Effector CD4-positive, alpha-beta T cell (primary cell): ENCODE measurements at places on chromosomes 2 and 18.

DNA sequence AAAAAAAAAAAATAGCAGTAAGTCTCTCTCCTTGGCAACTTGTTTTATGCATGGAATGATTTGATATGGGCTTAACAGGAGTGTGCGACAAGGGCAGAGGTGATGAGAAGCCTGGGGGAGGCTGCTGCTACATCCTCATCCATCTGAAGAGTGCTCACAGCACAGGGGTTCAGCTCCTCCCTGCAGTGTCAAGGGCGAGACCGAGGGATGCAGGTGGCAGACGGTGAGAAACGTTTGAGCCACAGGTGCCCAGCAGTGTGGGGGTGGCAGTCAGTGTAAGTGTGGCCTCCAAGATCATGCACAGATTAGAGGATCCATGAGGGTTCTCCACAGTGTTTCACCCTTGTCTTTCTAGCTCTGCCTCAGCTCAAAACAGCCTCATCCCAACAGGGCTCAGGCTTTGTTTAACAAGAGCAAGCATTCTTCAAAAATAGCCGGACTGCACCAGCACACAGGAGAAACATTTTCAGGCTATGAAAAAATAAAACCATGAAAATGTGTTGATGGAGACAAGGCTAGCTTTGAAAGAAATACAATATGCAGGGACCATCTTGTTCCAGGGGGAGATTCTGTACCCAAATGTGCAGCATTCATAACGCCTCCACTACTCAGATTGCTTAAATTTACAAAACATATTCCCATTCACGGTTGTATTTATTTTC is 324.5 kb upstream of the MYT1L start:
- no peak for DNase-seq

DNA sequence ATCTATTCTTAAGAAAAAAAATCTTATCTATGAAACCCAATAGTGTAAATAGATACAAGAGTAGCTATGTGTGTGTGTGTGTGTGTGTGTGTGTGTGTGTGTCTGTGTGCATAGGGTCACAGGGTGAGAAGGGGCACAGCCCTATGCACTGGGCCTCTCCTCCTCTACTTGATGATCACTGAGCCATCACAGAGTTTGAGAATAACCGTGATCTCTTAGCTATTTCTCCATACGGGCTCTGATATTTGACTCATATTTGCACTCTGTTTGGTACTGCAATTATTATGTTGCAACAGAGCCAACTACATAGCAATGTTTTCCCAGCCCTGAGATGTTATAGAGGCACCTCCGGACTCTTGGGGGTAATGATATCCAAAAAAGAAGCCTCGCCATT is 28.8 kb upstream of the SLC40A1 start:
- no peak for DNase-seq

DNA sequence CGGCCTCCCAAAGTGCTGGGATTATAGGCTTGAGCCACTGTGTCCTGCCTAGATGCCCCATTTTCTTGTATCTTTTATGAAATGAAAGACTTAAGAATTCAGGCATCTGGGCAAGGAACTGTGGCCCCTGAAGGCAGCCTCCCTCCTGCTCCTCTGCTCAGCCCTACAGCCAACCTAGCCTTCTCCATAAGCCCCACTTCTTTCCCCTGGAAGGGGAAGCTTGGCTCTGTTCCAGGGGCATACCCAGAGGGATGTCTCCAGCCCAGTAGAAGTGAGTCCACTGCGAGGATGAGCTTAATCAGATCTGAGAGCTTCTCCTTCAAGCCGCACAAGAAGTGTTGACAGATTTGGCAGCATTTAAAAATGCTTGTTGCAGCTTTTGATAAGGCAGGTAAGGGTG is 39.7 kb downstream of the RHOB start:
- no peak for DNase-seq

- no peak for DNase-seq
These were observed 18.3 kb downstream of the RAB12 start for GRCh38 chr18:8627540-8627939.

DNA sequence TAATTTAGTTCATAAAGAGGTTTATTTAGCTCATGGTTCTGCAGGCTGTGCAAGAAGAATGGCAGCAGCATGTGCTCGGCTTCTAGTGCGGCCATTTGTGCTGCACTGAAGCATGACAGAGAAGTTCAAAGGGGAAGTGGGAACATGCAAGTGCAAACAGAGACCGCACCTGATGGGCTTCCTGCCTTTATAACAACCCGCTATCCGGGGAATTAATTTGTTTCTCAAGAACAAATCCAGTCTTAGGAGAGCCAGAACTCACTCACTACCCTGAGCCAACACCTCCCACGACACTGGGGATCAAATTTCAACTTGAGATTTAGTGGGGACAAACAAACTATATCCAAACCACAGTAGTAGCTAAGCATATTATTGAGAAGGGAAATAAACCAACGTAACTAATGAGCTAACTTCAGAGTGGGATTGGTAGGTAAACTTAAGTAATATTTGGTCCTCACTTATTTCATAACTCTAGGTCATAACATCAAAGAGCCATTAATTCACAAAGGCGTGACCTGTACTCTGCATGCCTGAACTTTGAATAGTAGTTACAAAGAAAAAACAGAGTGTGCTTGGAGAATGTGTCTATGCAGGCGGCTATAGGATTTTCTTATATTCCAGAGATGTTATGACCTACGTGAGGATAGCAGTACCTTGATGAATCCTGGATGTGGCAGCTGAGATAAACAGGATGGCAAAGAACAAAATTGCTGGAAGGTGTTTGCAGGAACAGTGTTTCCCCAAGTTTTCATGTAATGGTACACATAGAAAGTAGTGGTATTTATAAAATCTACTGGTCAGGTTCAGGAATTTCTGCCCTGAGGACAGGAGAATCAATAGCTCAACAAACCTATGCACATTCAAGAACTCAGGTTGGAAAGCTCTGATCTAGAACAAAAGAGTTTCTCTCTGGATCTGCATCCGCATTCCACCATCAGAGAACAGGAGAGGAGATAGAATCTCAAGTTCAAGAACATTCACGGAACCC is 845.9 kb upstream of the ID2 start:
- DNase-seq: no peak

DNA sequence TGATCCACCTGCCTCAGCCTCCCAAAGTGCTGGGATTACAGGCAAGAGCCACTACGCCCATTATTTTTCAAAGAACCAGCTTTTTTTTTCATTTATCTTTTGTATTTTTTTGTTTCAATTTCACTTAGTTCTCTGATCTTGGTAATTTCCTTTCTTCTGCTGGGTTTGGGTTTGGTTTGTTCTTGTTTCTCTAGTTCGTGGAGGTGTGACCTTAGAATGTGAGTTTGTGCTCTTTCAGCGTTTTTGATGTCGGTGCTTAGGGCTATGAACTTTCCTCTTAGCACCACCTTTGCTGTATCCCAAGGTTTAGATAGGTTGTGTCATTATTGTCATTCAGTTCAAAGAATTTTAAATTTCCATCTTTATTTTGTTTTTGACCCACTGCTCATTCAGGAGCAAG is 86.7 kb upstream of the MSTN start:
- no peak for DNase-seq

GRCh38 chr2:32246911-32247310 is 17.8 kb downstream of the NLRC4 start:
- DNase-seq: no peak

- no peak for DNase-seq
These were observed 13.6 kb upstream of the RAB10 start for GRCh38 chr2:26020231-26020640.

- no peak for DNase-seq
These were observed 7.1 kb downstream of the WDR54 start for GRCh38 chr2:74428675-74429074.

DNA sequence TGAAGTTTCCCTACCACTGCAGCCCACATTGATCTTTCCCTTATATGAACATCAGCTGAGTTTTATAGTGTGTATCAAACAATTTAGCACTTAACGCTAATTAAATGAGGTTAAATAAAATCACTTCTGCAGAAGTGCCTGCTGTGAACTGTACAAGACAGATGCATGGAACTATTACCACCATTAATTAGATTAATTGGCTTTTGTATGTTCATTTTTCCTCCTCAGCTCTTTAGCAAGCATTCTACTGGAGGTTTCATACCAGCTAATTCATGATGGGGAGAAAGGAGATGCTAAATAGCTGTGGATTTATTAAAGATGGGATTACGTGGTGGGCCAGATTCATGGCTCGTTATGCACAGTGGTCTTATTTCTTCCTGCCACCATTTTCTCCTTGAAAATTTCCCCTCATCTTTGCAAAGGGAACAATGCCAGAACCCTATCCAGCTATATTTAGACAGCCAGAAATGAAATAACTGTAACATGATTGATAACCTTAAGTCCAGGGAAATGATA is 96.7 kb downstream of the CNTNAP5 start:
- no peak for DNase-seq

DNA sequence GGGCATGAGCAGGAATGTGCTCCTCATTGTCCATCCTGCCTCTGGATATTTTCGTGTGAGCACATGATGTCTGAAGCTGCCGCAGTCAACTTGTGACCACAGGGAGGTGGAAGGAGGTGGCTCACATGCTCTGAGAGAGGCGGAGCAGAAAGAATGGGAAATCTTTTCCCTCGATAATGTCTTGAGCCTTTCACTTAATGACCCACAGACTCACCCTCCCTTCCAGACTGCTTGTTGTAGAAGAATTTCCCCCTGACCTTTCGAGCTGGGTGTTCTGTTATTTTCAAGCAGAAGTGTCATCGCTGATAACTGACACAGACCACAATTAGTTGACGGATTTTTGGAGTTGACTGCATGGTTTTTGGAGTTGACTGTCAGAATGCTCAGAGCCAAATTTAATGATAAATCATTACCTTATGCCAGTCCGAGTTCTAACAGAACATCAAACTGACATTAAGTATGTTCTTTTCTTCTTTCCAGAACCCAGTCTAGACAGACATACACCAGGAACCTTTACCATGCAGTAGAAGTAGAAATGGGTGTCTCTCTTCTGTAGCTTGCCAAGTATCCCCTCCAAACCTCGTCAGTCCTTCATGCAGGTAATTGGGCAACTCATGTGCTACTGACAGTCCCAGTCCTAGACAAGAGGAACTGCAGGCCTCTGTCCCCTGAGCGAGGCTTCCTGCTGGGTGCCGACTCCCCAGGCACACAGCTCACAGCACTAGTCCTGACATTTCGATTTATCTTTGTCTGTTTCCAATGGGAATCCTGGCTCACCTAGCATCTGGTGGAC is 29.4 kb upstream of the RTTN start:
- no peak for DNase-seq

GRCh38 chr18:49177071-49177470 is 226.3 kb upstream of the SMAD7 start:
- DNase-seq: no peak

- DNase-seq: no peak
These were observed 6.1 kb upstream of the OTOF start for GRCh38 chr2:26483957-26484565.

GRCh38 chr2:139045524-139045923 is 265.3 kb upstream of the NXPH2 start:
- no peak for DNase-seq

DNA sequence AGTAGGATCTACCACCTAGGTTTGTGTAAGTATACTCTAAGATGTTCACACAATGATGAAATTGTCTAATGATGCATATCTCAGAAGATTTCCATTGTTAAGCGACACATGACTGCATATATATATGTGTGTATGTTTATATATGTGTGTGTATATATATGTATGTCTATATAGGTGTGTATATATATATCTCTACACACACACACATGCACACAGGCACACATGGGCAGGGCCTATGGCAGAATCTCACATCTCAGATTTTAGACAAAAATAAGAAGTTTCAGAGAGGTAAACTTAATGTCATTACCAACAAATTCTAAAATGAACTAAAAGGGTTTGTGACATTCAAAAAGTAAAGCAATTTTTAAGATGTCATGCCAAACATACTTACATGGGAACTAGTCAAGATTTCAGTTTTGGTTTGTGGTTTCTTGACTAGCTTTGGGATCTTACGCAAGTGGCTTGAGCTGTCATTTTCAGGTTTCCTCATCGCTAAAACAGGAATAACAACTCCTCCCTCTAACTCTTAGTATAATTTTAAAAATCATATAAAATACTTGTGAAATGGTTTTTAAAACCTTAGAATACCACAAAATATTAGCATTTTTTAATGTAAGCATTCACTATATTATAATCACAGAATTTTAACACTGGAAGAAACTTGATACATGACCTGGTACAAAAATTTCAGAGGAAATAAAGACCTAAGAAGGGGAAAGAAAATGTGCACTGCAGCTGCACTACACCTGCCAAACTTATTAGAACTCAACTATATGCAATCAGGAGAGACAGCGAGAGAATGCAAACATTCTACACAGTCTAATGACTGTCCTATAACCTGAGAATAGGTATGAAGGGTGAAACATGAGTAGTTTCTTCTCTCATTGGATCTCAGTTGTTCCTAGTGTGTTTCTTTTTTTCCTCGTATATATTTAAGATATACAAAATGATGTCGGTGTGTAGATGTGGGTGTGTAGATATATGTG is 75.7 kb downstream of the TTC21B start:
- no peak for DNase-seq

DNA sequence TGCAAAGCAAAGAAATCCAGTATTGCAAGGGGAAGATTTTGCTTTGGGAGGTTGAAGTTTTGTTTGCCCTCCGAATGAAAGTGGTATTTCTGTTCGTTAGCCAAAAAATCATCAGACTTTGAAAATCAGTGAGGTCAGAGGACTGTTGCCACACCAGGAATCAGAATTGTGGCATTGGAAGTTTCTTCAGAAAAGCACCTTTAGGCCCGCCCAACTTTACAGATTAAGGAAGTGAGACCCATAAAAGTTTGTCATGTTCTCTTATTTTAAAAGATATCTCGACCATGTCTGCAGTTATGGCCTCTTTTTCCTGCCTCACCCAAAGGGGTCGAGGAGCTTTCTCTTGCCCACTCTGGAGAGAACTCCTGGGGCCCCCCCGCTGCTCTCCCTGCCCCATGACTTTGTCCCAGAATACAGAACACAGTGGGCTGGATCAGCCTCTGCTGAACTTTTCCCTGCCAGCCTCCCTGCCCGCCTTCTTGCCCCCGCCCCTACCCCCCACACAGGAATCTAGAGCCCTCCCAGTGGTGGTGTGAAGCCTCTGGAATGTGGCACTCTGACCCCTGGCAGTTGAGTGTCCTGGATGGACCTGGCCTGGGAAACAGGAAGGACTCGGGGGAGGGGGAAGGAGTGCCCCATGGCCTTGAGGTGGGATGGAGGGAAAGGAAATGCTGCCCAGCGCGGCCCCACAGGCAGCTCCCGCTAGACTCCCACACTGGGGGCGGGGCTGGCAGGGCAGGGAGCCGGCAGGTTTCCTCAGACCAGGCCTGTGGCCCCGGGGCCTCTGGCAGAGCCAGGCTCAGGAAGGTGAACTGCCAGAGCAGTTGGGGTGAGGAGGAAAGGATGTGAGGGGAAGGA is 25.3 kb downstream of the CRIM1 start:
- DNase-seq: no peak

DNA sequence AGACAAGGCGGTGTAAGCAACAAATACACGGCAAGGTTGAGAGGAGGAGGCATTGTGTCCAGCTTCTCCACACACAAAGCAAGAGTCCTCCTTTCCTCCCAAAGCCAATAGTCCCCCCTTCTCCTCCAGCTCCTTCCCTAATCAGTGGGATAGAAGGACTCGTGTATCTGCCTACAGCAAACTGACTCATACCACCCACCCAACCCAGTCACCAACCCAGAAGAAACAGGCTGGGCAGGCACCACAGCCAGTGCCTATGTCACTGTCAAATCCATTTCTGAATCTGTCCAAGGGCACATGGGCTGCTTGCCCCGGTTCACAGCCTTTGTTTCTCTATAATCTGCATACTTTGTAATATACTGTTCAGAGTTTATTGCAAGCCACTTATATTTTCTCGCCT is 19.2 kb upstream of the NMS start:
- DNase-seq: no peak
